Stimulated activated CD8-positive, alpha-beta memory T cell treated with anti-CD3 and anti-CD28 coated beads, Interleukin-12 subunit alpha, Interleukin-12 subunit beta, amount 100 ng/mL, for 4 hours (primary cell): ENCODE measurements at places on chromosomes 3 and 15.

DNA sequence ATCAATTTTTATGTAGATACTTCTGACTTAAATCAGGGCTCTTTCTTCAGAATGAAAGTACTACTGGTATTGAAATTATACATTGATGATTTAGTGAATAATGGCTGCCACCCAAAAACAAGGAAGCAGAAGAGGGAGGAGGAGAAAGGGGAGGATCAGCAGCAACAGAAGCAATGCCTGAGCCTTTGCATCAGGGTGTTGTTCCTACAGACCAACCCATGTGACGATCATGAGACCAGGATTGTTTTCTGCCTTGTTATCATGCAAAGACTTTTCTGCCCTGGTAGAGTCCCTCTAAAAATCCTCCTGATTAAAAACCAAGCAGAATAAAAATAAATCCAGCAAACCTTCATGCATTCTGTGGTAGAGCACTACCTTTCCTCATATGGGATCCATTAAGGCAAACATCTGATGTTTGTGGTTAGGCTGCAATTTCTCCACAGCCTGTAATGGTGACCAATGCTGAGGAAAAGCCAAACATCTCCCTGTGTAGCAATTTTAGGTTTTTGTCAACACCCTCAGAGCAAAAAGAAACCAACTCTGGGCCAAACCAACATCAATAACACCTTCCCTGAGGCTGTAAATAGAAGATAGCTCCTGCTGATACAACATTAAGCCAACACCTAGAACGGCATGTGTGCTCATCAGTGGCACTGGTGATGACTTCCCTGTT is 191.7 kb downstream of the ATP8B4 start:
- DNase-seq, result no peak

DNA sequence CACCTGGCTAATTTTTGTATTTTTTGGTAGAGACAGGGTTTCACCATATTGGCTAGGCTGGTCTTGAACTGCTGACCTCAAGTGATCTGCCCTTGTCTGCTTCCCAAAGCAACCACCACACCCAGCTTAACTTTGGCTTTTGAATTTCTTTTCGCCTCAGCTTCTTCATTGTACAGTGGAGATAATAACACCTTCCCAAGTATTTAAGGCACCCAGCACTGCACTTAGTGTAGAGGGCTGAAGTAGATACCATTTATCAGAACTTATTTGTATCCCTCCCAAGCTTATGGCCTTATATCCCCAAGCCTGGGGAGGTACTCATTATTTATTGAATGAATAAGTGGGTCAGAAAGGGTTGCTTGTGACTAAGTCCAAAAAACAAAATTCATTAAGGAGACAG is 2.3 kb downstream of the SQOR start:
- DNase-seq, result no peak

DNA sequence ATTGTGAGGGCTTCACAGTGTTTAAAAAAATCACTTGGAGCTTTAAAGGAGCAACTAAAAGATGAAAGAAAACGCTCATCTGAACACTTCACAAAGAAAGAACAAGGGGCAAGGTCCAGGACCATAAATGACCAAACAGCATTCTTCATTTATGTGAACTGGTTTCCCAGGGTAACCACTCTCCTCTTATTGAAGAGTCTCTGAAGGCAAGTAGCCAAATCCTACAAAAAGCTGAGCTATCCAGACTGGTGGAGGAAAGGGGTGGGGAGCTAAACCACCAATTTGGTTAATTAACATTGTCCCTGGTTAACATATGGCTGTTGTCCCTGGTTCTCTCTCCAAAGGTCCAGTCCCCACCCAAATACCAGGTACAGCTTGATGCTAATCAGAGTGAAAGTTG is 58.1 kb downstream of the OSBPL10 start:
- DNase-seq, result no peak

- DNase-seq, result no peak
Observed at GRCh38 chr3:77605308-77605707, 565.4 kb downstream of the ROBO2 start.

DNA sequence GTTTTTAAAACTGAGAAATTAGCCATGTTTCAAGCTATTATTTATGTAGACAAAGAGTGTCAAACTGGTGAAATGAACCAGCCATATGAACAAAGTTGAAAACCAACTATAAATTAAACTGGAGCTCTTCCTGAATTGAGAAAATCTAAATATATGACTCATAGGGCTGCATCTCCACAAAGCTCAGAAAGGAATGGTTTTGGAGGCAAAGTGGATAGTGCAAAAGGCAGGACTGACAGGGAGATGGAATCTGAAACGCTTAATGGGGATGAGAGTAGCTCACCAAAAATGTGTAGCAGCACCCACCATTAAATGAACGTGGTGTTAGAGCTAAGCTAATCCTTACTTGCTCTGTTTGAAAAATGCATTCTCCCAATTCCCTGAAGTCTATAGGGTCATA is 1066.0 kb downstream of the AGBL1 start:
- DNase-seq, result no peak

- no peak for DNase-seq
Observed at GRCh38 chr3:9818666-9819335, 8.7 kb downstream of the TTLL3 start.

- no peak for DNase-seq
Observed at GRCh38 chr15:31606194-31606669, 279.6 kb downstream of the KLF13 start.
